NCI-H1417 treated with DMSO at 0.1 percent for 48 hours (cell line): ENCODE measurements at places on chromosomes 11 and 22.
A peak's percentile ranks its signal among the peaks of the same experiment; 100 is the strongest.

- DNase-seq, result peak; percentile 48
Observed at GRCh38 chr11:79078999-79079398, 361.8 kb downstream of the TENM4 start.

DNA sequence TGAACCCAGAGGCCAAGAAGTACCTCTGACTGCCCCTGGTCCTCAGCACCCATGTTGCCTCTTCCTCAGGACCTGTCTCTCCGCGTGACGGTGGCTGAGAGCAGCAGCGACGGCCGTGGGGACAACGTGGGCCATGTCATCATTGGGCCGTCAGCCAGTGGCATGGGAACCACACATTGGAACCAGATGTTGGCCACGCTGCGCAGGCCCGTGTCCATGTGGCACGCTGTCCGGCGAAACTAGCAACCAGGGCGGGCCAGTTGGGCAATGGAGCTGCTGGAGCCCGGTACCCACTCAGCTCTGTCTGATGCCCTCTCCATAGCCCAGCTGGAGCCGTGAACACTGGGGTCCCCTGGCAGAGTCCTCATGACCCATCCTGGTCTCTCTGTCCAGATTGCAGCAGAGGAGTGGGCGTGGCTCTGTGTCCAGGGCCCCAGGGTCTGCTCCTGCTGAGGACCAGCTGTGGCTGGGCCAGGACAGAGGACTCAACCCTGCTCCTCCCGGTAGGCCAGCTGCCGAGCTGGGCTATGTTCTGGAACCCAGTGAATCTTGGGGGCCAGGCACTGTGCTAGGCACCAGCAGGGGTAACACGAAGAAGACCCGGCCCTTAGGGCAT, 8.0 kb upstream of the RHOD start:
- no peak for DNase-seq

GRCh38 chr11:117944554-117944953, 15.4 kb upstream of the TMPRSS13 start:
- no peak for DNase-seq

GRCh38 chr11:58165504-58166106, 23.3 kb upstream of the OR9Q2 start:
- DNase-seq, result no peak

DNA sequence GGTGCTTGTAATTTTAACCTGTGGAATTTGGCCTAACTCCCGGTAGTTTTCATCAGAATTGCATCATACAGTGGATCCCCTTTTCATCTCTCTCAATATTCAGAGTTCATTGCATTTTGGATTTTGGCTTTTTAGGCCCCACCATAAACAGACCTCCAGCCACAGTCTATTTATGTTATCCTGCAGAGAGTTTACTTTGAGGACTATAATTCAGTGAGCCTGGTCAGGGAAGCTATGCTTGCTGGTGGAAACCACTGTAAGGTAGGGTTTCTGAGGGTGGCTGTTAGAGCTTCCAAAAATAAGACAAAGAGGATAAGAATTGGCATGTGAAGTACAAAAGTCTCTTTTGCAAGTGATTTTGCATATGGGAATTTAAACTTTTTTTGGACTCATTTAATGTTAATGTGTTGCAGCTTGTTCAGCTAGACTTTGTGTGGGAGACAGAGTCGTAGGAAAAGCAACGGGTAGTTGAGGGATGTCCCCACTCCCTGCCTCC, 34.8 kb upstream of the DDI1 start:
- DNase-seq, result no peak

- no peak for DNase-seq
Observed at GRCh38 chr11:27770576-27770975, 70.3 kb upstream of the BDNF start.

DNA sequence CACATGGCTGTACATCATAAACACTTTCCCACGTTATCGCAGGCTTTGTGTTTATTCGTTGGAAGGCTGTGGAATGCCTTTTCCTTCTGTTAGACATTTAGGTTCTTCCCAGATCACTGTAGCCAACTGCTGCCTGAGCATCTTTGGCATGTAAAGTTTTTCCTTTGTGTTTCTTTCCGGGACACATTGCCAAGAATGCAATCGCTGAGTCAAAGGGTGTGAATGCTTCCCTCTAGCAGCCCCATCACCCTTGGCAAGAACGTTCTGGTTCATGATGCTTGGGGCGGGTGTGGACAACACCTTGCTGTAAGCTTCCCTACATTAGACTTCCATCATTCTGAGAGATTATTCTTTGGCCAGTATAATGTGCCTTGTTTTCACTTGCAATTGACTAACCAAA, 136.2 kb downstream of the OSBP2 start:
- DNase-seq, result no peak

GRCh38 chr11:57407010-57407920, 16.8 kb upstream of the PRG2 start:
- no peak for DNase-seq

DNA sequence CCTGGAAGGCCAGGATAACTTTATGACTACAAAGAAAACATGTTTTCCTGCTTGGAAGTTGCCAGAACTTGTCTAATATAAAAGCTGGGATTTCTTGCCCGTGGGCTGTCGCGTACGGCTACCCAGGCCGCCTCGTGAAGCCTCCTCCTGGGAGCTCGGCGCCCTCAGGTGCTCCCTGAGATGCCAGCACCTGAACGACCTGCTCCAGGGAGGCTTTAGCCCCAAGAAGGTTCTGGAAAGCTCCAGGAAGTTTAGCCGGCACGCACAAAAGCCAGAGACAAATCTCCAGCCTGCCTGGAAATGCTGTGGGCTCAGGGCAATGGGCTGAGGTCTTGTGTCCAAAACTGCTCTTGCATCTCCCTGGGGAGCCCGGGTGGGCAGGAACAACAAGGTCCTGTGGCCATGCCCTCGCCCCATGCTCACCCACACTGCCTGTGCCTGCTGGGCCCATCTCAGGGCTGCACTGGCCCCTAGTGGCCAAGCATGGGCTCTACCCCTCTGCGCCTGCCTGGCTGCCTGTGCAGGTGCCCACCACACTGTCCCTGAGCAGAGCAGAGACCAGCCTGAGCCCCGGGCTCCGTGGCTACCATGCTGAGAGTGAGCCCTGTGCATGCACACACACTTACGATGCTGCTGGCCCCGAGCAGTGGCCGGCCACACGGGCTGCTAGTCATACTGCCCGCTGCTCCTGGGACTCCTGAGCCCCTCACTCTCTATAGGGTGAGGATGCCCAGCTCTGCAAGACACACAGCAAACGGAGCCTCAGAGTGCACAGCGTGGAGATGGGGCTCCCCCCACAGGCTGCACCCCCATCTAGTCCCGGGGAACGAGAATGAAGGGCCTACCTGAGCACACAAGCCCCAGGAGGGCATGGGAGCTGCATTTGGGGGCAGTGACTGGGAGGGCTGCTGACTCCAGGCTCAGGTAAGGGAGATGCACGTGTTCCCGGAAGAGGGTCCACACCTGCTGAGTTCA, 4.9 kb upstream of the CELSR1 start:
- DNase-seq, result no peak
